Stimulated activated CD8-positive, alpha-beta memory T cell treated with anti-CD3 and anti-CD28 coated beads, Interleukin-4, amount 100 ng/mL, for 4 hours (primary cell): ENCODE measurements at places on chromosomes 11 and 22.

DNA sequence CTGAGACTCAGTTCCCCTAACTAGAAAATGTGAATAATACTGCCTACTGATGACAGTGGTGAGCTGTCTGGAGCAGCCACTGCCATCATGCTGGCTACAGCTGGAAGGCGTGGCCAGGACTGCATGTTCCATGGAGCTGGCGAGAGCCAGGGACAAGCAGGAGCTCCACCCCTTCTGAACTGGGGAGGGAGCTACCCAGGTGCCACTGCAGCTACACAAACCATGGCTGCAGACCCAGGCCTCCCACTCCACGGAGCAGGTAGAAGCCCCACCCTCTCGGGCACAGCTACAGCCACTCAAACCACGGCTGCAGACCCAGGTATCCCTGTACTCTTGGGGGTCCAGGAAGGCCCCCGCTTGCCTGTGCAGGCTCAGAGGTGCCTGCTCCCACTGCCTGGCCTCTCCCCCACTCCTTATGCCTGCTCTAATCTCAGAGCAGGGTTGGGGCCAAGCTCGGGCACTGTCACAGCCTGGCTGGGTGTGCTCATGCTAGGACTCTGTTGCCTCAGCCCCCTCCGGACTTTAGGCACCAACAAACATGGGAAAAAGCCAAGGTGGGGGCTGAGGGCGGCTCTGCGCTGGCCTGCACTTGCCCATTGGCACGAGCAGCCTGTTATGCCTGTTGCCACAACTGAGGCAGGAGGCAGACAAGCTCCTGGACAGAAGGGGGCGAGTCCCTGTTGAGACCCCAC lies 51.7 kb downstream of the RAB30 start:
- no peak for DNase-seq

DNA sequence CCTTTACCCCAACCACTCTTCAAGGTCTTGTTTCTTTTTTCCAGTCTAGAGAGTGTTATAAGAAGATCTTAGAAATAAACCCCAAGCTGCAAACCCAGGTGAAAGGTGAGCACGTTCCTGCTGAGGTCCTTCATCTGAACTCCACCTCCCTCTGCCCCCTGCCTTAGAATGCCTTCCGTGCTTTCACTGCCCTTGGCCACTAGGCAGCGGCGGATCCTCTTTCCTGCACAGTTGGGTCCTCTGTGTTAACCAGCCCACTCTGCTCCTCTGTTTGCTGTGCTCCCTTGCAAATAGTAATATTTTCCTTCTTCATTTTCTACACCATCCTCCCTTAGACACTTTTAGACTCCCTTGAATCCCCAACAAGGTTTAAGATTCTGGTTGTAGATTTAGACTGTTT lies 24.3 kb downstream of the TTC12 start:
- no peak for DNase-seq

DNA sequence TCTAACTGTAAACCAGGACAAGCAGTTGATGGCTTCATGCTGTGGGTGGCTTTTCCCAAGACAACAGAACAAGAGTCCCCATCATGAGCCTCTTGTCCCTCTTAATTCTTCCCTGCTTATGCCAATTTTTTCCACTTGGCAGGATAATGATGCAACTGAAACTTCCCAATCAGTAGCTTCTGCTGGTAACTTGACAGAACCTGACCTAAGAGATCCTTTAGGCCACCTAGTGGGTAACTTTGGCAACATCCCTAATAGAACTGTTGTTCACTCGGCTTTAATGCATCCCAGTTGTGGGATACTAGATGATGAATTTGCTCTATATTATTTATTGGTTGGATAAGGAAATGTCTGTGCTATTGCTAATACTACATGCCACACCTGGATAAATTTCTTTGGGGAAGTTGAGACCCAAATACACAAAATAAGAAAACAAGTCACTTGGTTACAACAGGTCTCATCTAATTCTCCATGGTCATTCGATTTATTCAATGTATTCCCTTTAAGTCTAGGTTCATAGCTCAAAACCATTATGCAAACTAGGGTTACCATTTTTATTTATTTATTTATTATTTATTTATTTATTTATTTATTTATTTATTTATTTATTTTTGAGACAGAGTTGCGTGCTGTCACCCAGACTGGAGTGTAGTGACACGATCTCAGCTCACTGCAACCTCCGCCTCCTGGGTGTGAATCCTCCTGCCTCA lies 41.4 kb upstream of the NFAM1 start:
- no peak for DNase-seq

DNA sequence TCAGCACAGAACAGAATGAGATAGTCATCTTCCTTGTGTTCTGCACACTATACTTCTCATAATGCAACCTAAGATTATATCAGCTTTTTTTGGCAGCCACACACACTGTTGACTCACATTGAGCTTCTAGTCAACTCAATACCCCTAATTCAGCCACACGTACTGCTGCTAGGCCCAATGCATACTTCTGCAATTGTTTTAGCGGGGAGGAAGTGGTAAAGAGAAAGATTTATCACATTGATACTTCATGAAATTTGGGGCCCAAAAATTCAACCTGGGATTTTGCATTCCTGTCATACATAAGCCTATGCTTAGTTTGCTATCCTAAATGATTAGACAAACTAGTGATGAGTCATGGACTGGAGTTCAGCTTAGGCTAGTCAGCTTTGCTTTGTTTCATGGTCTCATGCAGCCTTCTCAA lies 8.6 kb upstream of the UPB1 start:
- no peak for DNase-seq

DNA sequence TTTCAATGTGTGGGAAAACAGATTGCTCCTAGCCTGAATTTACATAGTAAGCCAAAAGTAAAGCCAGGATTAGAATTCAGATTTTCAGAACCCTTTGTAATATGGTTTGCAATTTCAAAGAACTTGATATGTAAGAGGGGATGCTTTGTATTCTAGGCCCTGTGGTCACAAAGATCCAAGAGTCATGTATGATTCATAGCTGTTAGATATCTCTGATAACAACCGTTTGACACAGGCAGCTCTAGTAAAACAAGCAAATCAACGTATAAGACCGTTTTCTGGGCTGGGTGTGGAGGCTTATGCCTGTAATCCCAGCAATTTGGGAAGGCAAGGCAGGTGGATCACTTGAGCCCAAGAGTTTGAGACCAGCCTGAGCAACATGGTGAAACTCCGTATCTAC lies 79.6 kb downstream of the EMSY start:
- no peak for DNase-seq

- DNase-seq, result no peak
These were observed 106.7 kb downstream of the MRTFA start for GRCh38 chr22:40529821-40530220.

- DNase-seq, result no peak
These were observed 116.5 kb upstream of the ANO5 start for GRCh38 chr11:22076271-22076930.

- DNase-seq, result no peak
These were observed 49.4 kb downstream of the BID start for GRCh38 chr22:17724678-17725499.
